ENCODE measurements at places on chromosomes 7 and 10. TPM values are rescaled to one million over a fixed set of nuclear protein-coding genes. Genes with fewer than 3 reads are reported as not detected.

DNA sequence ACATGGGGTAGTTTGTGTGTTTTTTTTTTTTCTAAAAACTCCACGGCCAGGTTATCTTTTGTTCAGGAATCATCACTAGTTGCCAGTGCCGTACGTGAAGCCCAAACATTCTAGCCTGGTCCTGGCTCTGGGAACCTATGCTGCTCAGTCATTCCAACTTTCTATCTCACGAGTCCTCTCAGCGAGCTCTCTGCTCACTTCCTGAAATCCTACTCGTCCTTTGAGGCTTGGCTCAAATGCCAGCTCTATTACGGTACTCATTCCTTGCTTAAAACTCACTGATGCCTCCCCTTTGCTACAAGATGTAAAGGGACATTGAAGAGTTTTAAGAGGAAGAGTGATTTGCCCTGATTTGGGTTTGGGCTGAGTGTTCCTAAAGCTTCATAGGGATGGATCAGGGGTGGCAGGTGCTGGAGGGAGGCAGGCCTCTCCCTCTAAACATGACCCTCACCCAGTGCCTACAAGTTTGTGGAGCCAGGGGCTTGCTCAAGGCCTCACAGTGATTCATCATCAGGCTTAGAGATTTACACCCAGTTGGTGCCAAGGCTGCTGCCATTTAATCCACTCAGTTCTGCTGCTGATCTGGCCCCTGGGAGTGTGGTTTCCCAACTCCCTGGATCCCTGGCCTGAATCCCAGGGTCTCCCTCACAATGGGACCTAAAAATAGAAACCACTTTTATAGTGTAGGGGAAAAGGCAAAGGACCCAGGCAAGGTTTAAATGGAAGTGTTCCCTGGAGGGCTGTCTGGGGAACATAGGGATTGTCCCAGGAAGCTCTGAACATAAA is 46.1 kb upstream of the R3HCC1L start:
- no peak for DNase-seq

DEPP1 gene
- 0.34 TPM for total RNA-seq

- peak; percentile 85 for DNase-seq
These were observed 61.7 kb upstream of the PPIF start for GRCh38 chr10:79285315-79286197.

DNA sequence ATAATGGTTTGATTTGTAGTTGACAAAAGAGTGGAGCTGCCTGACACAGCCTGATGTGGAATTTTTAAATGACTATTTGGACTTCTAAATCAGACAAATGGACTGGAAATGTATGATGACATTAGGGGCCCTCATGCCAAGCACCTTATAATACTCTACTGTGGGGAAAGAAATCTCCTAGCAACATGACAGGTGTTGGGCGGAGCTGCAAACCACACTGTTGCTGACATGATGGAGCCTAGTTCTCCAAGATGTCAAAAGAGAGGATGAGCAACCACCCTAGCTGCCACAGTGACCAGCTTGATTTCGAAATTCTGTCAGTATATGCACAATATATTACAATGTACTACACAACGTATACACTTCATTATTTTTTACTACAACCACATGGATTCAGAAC is 65.8 kb downstream of the RHOBTB1 start:
- DNase-seq = no peak

DNA sequence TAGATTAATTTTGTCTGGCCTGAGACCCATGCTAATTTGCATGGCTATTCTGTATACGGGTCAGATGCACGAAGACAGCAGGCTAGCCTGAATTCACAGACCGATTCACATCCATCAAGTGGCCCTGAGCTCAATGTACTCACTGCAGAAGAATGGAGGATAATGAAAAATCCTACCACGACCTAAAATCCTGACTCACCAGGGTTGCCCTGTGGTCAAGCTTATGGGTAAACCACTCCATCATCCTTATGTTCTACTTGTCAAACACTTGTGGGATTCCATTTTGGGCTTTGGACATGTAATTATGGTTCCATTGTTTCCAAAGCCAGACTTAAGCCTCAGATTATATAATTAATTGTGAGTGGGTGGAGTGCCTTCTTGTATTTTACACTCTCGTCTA is 110.4 kb upstream of the ZNF438 start:
- no peak for DNase-seq

ZNF727 gene
- not detected for total RNA-seq

C10orf67 gene
- total RNA-seq = 0.07 TPM

SEPTIN7 gene
- total RNA-seq = 227 TPM

UBE2H gene
- total RNA-seq = 37.1 TPM

NSMCE4A gene
- 50.8 TPM for total RNA-seq

- peak; percentile 25 for DNase-seq
These were observed 745 bp upstream of the ORAI2 start for GRCh38 chr7:102432442-102433218.

- DNase-seq = no peak
These were observed 77.9 kb upstream of the ADO start for GRCh38 chr10:62726638-62727037.

HTR5A gene
- not detected for total RNA-seq

DNA sequence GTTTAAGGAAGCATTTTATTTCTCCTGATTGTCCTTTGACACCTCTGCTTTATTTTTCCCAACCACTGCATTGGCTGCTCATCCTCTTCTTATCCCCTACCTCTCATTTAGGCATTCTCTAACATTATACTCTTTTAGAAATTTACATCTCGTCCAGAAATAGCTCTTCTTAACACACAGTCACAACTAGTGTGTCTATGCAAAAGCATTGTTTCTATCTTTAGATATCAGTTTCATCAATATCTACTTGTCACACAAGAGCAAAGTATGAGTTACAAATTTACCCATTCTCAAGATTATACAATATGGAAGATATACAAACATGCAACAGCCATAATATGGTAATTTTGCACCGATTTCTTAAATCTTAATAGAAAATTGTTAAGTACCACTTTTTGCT is 35.7 kb upstream of the MDFIC start:
- DNase-seq = no peak

DNA sequence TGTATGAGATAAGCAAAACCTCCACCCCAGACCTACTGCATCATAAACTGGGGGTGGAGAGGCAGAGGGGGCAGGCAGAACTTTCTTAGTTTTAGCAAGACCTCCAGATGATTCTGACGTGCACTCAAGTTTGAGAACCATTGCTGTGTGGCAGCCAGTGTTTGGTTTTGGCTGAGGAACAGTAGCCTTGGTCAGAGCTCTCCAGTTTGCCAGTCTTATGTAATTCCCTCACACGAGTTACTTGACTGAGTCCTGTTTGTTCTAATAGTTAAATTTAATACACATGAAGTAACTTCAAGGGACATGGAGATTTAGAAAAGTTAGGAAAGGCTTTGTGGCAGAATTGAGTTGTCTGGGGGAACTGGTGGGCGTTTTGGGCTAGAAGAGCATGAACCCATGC is 38.5 kb downstream of the GARS1 start:
- DNase-seq = no peak

DNA sequence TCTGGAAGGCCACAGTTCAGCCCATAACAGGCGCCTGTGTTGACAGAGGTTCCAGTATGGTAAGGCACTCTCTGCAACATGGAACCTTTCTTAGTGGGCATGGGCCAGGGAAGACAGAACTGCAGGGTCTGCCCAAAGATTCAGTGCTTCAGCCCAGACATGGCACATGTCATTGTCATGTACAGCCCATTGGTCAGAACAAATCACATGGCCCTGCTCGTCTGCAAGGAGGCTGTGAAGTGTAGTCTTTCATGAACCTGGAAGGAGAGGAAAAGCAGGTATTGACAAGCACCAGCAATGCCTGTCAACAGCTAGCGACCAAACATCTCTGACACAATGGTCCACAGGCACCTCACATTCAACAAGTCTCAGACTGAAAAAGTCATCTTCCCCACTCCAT is 30.4 kb upstream of the CHCHD3 start:
- DNase-seq = no peak

DNA sequence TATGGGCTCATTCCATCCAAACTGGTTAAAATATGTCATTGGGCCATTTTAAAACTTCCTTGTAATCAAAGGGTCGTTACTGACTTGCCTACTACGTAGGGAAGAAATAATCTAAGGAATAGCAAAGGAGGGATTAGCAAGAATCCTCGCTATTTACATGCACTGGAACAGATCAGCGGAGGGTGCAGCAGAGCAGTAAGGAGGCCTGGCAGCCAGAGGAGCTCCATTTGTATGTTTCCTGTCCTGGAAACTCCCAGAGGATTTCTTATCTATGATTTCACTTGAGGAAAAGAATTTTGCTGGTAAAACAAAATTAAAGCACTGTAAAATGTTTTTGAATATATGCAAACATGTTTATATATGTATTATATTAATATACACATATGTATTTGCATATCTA is 107.3 kb downstream of the TPK1 start:
- no peak for DNase-seq

FAM25A gene
- not detected for total RNA-seq
